Urinary bladder (tissue), 4 donors: ENCODE measurements at places on chromosomes 6 and 20. TPM values are rescaled to one million over a fixed set of nuclear protein-coding genes. Genes with fewer than 3 reads are reported as not detected.

- DNase-seq = no peak
Observed at GRCh38 chr6:52532457-52532856, 44.4 kb downstream of the TRAM2 start.

GRCh38 chr6:132235596-132236280, 165.5 kb downstream of the MOXD1 start:
- DNase-seq = no peak

Gene TTBK1
- polyA plus RNA-seq = 0.20 TPM

Gene SLC35B2
- polyA plus RNA-seq = 51.3 TPM

- DNase-seq = no peak
Observed at GRCh38 chr20:13284830-13285229, 63.8 kb downstream of the ISM1 start.

- DNase-seq = no peak
Observed at GRCh38 chr6:151757506-151757955, 50.0 kb upstream of the ESR1 start.

DNA sequence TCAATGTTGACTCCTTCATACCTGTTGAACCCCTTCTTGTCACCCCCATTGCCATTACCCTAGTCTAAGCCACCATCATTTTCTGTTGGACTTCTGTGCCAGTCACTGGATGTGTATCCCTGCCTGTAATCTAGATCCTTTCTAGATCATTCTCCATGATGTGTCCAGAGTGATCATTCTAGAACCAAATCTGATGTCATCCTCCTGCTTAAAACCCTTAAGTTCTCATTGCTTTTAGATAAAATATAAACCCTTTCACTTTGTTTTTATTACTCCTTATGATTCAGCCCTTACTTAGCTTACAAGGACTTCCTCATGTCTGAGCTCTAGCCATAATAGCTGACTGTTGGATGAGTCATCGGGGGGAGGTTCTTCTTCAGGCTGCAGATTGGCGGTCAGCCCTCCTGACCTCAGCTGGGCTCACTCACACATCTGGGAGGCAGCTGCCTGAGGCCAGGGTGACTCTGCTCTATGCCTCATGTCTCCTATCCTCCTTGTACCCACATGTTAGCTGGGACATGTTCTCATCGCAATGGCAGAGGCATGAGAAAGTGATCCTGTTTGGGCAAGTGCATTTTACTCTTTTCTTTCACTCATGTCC, 287.6 kb downstream of the ESR1 start:
- no peak for DNase-seq

DNA sequence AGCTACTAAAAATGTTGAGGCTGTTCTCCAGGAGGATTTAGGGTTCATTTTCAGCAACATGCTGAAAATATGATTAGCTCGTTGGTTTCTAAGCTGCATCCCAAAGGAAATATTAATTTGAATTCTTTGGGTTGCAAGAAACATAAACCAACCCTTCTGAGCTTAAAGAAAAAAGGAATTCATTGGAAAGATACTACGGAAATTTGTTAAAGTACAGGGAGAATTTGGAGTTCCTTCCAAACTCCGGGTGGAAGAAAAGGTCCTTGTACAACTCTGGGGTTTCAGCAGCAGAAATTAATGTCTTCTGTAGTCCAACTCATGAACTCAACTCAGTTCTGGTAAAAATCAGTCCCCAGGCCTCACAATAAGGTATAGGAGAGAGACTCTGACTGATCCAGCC, 712.9 kb downstream of the UTRN start:
- no peak for DNase-seq

Gene ADGRF4
- polyA plus RNA-seq = 1.2 TPM

GRCh38 chr6:25659633-25660368, 7.8 kb downstream of the SCGN start:
- DNase-seq = no peak

Gene ULBP2
- 0.49 TPM for polyA plus RNA-seq

Gene DYNLT2
- polyA plus RNA-seq = 1.6 TPM

DNA sequence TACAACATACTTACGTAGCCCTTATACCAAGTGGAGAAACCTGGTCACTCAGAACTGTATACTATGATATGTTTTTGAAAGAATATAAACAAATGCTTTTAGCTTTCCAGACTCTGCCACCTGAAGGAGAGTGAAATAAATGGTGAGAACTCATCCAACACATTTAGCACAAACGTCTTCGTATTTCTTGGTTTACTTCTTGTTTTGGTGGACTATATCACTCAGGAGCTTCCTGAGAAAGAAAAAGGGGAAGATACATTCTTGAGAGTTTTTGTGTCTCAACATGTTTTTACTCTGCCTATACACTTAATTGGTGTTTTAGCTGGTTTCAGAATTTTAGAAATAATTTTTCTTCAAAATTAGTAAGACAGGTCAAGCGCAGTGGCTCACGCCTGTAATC, 19.4 kb upstream of the CTAGE9 start:
- DNase-seq = no peak

DNA sequence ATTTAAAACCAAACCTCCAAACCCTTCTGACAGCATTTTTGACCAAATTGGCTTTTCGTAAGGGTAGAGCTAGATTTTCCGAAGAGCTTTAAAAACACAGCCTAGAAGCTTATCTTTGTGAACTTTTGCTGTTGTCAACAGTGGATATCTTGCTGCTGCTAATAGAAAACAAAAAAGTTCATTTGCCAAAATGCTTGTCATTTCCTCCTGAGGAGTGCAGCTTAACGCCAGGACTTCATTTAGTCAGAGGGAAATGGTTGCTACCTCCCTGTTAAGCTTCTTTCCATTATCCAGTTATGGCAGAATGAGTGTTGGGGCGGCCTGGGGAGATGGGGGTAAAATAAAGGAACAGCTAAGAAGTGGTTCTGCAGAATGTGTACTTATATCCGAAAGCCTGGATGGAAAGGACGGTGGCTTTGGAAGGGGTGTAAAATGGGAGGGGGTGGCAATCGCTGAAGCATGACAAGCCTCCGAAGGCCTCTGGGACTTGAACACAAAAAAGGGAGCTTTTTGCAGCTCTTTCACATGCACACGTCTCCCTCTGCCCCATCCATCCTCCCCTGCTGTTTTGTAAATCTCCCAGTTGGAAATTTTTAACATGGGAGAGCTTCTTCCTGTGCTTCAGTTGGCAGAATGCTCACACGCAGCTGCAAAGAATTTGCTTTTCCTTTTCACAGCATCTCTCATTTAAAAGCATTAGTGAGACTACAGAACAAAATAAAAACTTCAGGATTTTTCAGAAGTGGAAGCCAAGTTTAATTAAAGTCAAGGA, 22.5 kb downstream of the JARID2 start:
- DNase-seq = no peak

GRCh38 chr20:51480507-51481270, 61.8 kb downstream of the NFATC2 start:
- DNase-seq = no peak

Gene LINC00237
- not detected for polyA plus RNA-seq

- no peak for DNase-seq
Observed at GRCh38 chr20:45852326-45852725, 4.9 kb downstream of the ACOT8 start.
